Effector memory CD8-positive, alpha-beta T cell (primary cell): ENCODE measurements at places on chromosomes 11 and 22.

- no peak for DNase-seq
Measured at GRCh38 chr11:66841861-66842260, 1.4 kb upstream of the RCE1 start.

DNA sequence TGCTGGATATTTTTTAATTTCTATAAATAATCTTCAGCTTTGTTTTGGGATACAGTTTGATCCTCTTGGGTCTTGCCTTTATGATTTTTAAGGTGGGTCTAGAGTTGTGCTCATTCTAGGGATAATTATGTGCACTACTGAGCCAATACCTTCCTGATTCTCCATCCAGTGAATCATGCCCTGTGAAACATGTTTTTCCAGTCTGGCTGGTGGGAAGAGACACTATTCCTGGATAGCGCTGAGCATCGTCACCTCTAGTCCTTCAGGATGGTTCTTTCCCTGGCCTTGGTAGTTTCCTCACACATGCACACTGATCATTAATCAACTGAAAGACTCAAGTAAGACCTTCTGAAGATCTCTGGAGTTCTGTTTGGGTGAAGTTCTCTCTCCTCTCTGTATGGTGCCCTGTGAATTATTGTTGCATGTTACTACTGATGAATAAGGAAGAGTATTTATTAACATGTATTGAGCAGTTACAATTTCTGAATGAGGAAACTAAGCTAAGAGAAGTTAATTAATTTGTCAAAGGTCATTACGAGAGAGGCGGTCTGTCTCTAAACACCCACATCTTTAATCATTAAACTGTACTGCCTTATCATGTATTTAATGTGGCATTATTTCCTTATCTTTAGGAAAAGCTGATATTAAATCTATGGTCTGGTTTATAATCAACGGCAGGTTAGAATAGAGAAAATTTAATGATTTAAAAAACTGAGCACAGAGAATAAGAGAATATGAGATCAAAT lies 39.1 kb upstream of the LIPT2 start:
- DNase-seq: no peak

- no peak for DNase-seq
Measured at GRCh38 chr11:37450613-37451012, 852.6 kb upstream of the RAG2 start.

- no peak for DNase-seq
Measured at GRCh38 chr11:76266286-76267100, 60.2 kb upstream of the WNT11 start.

DNA sequence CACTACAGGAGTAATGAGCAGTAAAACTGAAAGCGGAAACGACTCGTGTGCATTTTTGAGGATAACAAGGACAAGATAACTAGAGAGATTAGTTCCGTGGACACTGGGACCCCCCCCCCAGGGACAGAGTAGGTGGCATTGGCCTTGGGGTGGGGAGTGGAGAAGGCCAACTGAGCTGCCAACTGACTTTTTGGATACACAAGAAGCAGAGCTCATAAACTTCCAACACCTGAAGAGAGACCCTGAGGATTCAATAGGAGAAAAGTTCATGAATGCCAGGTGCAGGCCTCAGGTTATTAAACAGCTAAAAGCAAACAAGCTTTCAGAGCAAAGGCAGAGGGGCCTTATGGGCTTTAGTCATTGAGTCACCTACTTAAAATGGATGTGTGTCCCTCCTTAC lies 17.6 kb upstream of the PRSS23 start:
- DNase-seq: no peak

DNA sequence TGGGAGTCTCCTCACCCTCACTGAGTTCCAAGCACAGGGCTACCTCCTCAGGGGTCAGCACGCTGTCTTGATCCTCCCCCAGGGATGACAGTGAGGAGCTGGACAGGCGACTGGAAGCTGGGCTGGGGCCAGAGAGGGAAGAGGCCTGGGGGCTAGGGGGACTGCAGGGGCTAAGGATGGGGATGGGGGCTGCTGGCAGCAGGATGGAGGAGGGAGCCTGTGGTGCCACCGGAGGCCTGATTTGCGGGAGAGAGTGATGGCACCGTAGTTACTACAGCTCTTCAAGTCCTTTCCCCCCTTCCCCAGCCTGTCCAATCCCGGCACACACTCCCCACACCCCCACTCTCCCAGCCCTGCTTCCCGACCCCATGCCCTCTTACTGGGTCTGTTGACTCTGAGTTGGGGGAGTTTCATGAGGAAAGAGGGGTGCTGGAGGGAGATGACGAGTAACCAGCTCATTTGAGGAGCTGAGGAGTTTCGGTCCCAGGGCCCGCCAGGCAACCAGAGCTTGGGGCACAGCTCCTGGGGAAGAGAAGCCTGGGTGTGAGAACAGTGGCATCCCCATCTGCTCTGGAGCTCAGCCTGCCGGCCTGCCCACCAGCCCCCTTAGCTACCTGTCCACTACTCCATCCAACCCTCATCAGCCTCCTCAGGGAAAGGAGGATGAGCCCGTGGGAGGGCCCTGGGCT lies 10.5 kb downstream of the ROBO4 start:
- no peak for DNase-seq
